Activated CD4-positive, alpha-beta T cell treated with anti-CD3 and anti-CD28 coated beads, Interleukin-2, amount 10 ng/mL, durations not matched to agents 7 days and 5 days (primary cell): ENCODE measurements at places on chromosomes 3 and 15. TPM values are rescaled to one million over a fixed set of nuclear protein-coding genes. Genes with fewer than 3 reads are reported as not detected.

- H3K27ac ChIP-seq: no peak overlapping the region
- no peak for DNase-seq
- peaks cover 56% of the 10 kb centered on the region for H3K36me3 ChIP-seq
- H3K27me3 ChIP-seq: no peaks in the 10 kb centered on the region
- peaks cover 41% of the 10 kb centered on the region for H3K4me1 ChIP-seq
- no peak overlapping the region for H3K4me3 ChIP-seq
Measured at GRCh38 chr3:186964616-186965015, 34.3 kb downstream of the ST6GAL1 start.

GRCh38 chr15:87667643-87668042 is 588.9 kb downstream of the NTRK3 start:
- no peak overlapping the region for H3K4me3 ChIP-seq
- H3K4me1 ChIP-seq: no peaks in the 10 kb centered on the region
- H3K27ac ChIP-seq: no peak overlapping the region
- no peaks in the 10 kb centered on the region for H3K27me3 ChIP-seq
- no peak for DNase-seq

DNA sequence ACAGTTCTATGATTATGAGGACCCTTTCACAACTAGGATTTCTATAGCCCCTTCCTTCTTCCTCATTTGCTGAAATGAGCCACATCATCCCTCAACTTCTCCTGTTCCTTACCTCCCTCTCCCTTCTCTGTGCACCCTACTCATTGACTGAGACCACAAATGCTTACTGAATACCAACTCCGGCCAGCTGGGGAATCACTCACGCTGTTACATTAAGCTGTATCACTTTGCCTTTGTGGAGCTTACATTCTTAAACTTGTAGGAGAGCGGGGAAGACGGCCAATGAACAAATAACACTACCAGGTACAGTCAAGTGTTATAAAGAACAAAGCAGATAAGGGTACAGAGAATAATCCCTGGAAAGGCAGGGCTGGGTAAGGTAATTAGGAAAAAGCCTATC is 5.7 kb downstream of the SUCLG2 start:
- DNase-seq: no peak
- no peaks in the 10 kb centered on the region for H3K27me3 ChIP-seq
- H3K4me1 ChIP-seq: peaks cover 59% of the 10 kb centered on the region
- H3K4me3 ChIP-seq: no peak overlapping the region

DNA sequence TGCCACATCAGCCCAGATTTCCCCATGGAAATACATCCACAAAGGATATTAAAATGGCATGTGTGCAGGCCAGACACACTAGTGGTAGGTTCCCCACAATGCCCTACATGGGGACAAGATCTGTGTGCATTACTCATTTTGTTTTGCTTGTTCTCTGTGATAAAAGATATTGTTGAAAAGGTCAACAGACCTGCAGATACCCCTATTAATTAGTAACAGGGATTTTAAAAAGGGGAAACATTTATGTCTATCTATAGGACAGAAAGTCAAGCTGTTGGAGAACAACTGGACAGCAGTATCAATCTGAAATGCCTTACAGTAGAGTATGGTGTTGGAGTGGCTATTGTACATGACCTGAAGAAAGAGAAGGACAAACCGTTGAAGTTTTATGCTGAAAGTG is 596.0 kb upstream of the GRM7 start:
- no peak overlapping the region for H3K27ac ChIP-seq
- H3K36me3 ChIP-seq: no peaks in the 10 kb centered on the region
- H3K4me3 ChIP-seq: no peak overlapping the region
- no peaks in the 10 kb centered on the region for H3K27me3 ChIP-seq
- no peak for DNase-seq

- peaks cover 78% of the 10 kb centered on the region for H3K4me1 ChIP-seq
- H3K27me3 ChIP-seq: no peaks in the 10 kb centered on the region
- DNase-seq: no peak
- H3K27ac ChIP-seq: peak overlapping the region; percentile 97
- peak overlapping the region; percentile 98 for H3K4me3 ChIP-seq
Measured at GRCh38 chr15:81292523-81293001, 31.4 kb downstream of the STARD5 start.

The CLDN1 gene
- total RNA-seq: not detected
